T-helper 1 cell (primary cell): ENCODE measurements at places on chromosomes 4 and X.

GRCh38 chr4:163758032-163758431 is 263.5 kb downstream of the TMA16 start:
- no peak for DNase-seq

- no peak for DNase-seq
Observed at GRCh38 chr4:183096276-183096965, 2.6 kb upstream of the WWC2 start.

GRCh38 chr4:119329835-119330620 is 8.1 kb upstream of the FABP2 start:
- DNase-seq = no peak

- no peak for DNase-seq
Observed at GRCh38 chr4:7844594-7844991, 95.1 kb downstream of the AFAP1 start.

GRCh38 chrX:39900777-39901170 is 197.0 kb downstream of the BCOR start:
- no peak for DNase-seq
